Activated T-helper 1 cell treated with anti-CD3 and anti-CD28 coated beads, Interleukin-12 subunit alpha, Interleukin-12 subunit beta, Interleukin-2, Interleukin-4 antibody, amounts not matched to agents 30 ng/mL and 10 ng/mL and 1 ng/mL, durations not matched to agents 14 hours and 24 hours and 36 hours (primary cell): ENCODE measurements at places on chromosomes 11 and 22.

GRCh38 chr22:50308597-50308935 is 1.1 kb upstream of the PLXNB2 start:
- no peak overlapping the region for H3K27ac ChIP-seq
- H3K36me3 ChIP-seq: no peaks in the 10 kb centered on the region
- H3K4me3 ChIP-seq: peak overlapping the region; percentile 64
- peaks cover 6% of the 10 kb centered on the region for H3K4me1 ChIP-seq
- no peak for DNase-seq

DNA sequence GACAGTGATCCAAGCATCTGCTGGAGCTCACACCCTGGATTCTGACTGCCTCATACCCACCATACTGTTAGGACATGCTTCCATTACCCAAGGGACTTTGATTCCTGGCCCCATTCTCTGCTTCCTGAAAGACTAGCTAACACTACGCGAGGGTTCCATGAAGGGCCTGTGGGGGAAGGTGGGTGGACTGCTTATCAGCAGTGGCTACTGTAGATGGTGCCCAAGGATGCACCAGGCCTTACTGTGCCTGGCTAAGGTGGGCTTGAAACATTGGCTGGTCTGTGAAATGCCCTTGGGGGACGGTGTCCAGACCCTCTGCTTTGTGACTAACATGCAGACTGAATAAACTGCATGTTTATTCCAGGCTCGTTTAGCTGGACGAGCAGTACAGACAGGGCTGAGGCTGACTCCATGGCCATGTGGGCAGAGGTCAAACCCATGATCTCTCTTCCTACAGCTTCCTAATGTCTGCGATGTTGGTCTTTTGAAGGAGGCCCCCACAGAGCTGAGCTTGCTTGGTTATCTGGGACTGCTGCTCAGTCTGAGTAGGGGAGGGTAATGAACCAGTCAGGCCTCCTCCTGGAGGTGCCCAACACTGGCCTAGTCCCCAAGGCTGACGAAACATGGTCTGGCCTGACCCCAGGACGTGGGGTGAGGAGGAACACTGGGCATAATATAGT is 48.3 kb upstream of the PHOX2A start:
- no peaks in the 10 kb centered on the region for H3K4me1 ChIP-seq
- no peak for DNase-seq
- H3K27me3 ChIP-seq: peaks cover 4% of the 10 kb centered on the region
- H3K36me3 ChIP-seq: no peaks in the 10 kb centered on the region

- H3K4me1 ChIP-seq: no peaks in the 10 kb centered on the region
- H3K4me3 ChIP-seq: no peak overlapping the region
- no peaks in the 10 kb centered on the region for H3K36me3 ChIP-seq
- H3K27me3 ChIP-seq: peaks cover 42% of the 10 kb centered on the region
These were observed 30.2 kb downstream of the SLC5A1 start for GRCh38 chr22:32073262-32073661.

DNA sequence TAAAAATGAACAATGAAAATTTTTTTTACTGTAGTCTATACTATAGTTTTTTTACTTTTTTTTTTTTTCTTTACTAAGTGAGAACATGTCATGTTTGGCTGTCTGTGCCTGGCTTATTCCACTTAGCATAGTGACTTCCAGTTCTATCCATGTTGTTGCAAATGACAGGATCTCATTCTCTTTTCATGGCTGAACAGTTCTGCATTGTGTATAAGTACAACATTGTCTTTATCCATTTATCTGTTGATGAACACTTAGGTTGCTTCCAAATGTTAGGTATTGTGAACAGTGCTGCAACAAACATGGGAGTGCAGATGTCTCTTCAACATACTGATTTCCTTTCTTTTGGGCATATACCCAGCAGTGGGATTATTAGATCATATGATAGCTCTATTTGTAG is 88.1 kb upstream of the CCDC90B start:
- no peak for DNase-seq
- H3K27me3 ChIP-seq: peaks cover 3% of the 10 kb centered on the region
- no peaks in the 10 kb centered on the region for H3K4me1 ChIP-seq
- no peaks in the 10 kb centered on the region for H3K36me3 ChIP-seq
- no peak overlapping the region for H3K4me3 ChIP-seq

GRCh38 chr22:30668386-30668710 is 673 bp upstream of the DUSP18 start:
- peaks cover 7% of the 10 kb centered on the region for H3K27me3 ChIP-seq
- H3K36me3 ChIP-seq: peaks cover 20% of the 10 kb centered on the region
- H3K4me3 ChIP-seq: peak overlapping the region; percentile 93
- peak overlapping the region; percentile 50 for H3K27ac ChIP-seq
- H3K4me1 ChIP-seq: peaks cover 32% of the 10 kb centered on the region

GRCh38 chr11:74839446-74839845 is 90.8 kb downstream of the RNF169 start:
- H3K36me3 ChIP-seq: peaks cover 35% of the 10 kb centered on the region
- H3K27me3 ChIP-seq: no peaks in the 10 kb centered on the region
- H3K4me1 ChIP-seq: peaks cover 4% of the 10 kb centered on the region
- no peak overlapping the region for H3K4me3 ChIP-seq
- H3K27ac ChIP-seq: no peak overlapping the region
- no peak for DNase-seq

DNA sequence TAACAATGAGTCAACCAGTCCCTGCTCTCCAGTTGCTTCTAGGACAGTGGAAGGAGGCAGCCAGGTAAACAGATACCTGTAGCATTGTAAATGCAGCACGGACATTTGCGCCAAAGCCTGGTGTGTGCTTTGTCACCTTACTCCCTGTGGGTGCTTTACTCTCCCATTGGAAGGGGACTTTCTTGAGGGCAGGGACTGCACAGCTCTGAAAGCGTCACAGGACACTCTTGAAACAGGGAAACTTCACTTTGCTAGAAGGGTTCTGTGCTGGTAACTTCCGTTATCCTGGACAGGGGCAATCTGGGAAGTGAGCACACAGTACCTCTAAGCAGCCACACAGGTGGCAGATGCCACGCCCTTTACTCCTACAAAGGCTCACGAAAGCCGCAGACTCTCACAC is 99.8 kb downstream of the MYO18B start:
- H3K36me3 ChIP-seq: no peaks in the 10 kb centered on the region
- no peak overlapping the region for H3K4me3 ChIP-seq
- peaks cover 1% of the 10 kb centered on the region for H3K27me3 ChIP-seq
- peaks cover 5% of the 10 kb centered on the region for H3K4me1 ChIP-seq
- no peak overlapping the region for H3K27ac ChIP-seq

DNA sequence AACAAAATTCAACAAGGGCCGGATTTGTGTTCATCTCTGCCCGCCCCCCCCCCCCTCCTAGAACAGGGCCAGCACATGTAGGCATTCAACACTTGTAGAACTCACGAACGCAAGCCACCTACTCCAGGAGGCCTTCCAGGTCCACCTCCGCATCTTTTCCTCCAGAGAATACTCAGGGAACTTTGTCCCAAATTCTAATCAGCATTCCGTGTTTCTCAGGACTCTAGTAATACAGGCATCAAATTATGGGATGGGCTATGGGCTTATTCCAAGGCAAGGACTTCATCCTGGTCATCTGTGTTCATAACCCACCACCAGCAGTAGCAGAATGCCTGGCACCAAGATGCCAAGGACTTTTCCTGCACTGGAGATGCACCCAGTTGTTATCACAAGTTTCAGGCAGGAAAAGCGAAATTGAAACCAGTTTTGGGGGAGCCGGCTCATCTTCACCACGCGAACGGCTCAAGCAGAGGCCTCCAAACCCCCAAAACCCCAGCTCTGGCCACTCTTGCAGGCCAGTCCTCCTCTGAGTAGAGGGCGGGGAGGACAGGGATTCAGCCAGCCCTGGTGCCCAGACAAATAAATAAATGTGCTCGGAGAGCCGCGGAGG is 462 bp downstream of the UBE2L6 start:
- H3K4me3 ChIP-seq: peak overlapping the region; percentile 99
- H3K27me3 ChIP-seq: no peaks in the 10 kb centered on the region
- DNase-seq: peak; percentile 40
- peaks cover 47% of the 10 kb centered on the region for H3K4me1 ChIP-seq
- H3K36me3 ChIP-seq: peaks cover 22% of the 10 kb centered on the region

DNA sequence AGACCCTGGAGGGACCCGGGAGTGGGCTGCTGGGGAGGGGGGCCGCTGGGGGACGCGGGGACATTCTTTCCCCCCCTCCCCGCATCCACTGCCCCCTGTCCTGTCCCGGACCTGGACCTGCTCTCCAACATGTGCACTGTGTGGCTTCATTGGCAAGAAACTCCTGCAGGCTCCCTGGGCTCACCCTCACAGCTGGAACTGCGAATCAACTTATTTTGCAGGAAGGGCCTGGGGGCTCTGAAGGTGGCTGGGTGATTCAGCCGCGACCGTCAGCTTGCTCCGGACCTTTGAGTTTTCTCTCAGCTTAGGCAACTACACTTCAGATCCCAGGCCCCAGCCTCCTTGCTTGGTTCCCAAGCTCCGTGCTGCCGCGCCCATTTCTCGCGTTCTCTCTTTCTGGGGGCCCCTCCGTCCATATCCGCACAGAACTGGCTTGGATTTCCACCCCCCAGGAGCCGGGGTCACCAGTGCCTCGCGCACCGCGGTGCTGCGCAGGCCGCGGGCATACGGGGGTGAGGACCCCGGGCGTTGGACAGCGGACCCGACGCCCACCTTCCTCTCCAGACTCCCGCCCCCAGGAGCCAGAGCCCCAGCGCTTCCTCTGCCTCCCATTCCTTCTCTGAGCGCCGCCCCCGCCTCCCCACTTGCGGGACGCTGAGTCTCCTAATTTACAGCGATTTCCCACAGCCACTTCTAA is 471 bp upstream of the AHNAK start:
- DNase-seq: no peak
- H3K27ac ChIP-seq: peak overlapping the region; percentile 58
- peaks cover 15% of the 10 kb centered on the region for H3K27me3 ChIP-seq
- peak overlapping the region; percentile 79 for H3K4me3 ChIP-seq

DNA sequence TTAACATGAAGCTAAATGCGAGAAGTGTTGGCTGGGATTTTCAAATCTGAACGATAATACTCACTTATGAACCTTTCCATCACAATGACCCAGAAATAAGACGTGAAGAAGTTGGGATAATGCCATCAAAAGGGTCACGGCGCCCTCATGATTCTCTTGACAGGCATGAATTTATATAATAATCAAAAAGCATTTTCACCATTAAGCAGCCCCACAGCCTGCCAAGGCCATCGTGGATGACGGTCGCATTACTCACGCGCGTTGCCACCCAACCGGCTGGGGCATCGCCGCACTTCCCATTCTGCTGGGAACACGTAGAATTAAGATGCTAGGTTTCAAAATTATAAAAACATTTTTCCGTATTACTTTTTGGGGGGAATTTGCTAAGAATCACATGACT is 18.9 kb upstream of the GAL start:
- H3K27ac ChIP-seq: no peak overlapping the region
- no peaks in the 10 kb centered on the region for H3K27me3 ChIP-seq
- no peaks in the 10 kb centered on the region for H3K4me1 ChIP-seq
- no peaks in the 10 kb centered on the region for H3K36me3 ChIP-seq
- DNase-seq: no peak

GRCh38 chr22:39254122-39254521 is 9.3 kb upstream of the PDGFB start:
- H3K36me3 ChIP-seq: no peaks in the 10 kb centered on the region
- DNase-seq: no peak
- no peak overlapping the region for H3K27ac ChIP-seq

- no peak for DNase-seq
- no peaks in the 10 kb centered on the region for H3K36me3 ChIP-seq
- H3K27me3 ChIP-seq: peaks cover 34% of the 10 kb centered on the region
- H3K4me3 ChIP-seq: peak overlapping the region; percentile 56
- no peak overlapping the region for H3K27ac ChIP-seq
These were observed 778 bp downstream of the KDELR3 start for GRCh38 chr22:38468443-38469305.

- H3K27ac ChIP-seq: no peak overlapping the region
- H3K4me3 ChIP-seq: no peak overlapping the region
- no peaks in the 10 kb centered on the region for H3K4me1 ChIP-seq
These were observed 290.3 kb upstream of the API5 start for GRCh38 chr11:43021466-43021865.

DNA sequence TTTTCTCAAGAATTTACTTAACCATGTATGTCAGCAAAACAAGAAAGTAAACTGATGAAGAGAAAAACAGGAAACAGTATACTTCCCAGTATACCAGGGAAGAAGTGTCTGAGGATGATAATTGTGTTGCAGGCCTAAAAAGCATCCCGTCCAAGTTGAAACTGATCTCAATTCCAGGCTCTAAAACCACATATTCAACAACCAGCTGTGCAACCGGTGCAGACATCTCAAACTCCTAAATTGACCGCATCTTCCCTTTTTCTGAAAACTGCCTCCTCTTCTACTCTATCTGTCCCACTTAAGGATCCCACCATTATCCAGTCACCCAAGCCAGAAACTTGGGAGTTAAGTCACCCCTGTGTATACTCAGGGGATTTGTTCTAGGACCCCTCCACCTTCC is 47.2 kb downstream of the CCDC83 start:
- H3K36me3 ChIP-seq: no peaks in the 10 kb centered on the region
- no peak overlapping the region for H3K27ac ChIP-seq
- no peak overlapping the region for H3K4me3 ChIP-seq
- no peaks in the 10 kb centered on the region for H3K4me1 ChIP-seq
- no peak for DNase-seq
- H3K27me3 ChIP-seq: peaks cover 10% of the 10 kb centered on the region

DNA sequence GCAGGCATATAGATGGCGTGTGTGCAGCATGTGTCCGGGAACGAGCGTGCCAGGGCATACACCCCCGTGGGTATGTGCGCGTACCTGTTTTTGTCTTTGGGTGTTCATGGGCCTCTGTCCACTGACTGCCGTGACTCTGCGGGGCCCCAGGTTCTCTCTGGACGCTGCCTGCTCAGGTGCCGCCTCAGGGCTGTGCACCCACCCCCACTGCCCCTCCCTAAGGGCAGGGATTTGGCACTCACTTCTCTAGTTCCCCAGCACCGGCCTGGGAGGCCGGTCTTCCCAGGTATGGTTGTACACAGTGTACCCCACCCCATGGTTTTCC is 111.5 kb downstream of the ST3GAL4 start:
- H3K4me3 ChIP-seq: no peak overlapping the region
- no peaks in the 10 kb centered on the region for H3K27me3 ChIP-seq
- H3K27ac ChIP-seq: no peak overlapping the region
- no peak for DNase-seq
- peaks cover 23% of the 10 kb centered on the region for H3K4me1 ChIP-seq
- H3K36me3 ChIP-seq: no peaks in the 10 kb centered on the region

DNA sequence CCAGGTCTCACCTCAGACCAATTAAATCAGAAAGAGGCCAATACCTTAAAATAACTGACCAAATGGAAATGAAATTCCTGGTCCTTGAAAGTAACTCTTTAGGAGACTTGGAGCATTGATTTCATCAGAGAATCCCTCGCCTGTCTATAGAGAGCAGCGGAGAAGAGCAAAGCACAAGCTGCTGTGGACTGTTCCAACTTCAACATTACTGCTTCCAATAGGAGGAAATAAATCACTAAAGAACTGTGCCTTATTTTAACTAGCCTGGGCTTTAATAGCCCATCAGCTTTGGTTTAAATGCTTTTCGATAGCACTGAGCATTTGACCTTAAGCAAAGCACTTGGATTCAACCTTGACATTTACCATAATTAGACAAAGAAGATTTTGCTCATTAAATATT is 32.0 kb upstream of the FJX1 start:
- no peak overlapping the region for H3K27ac ChIP-seq
- no peak overlapping the region for H3K4me3 ChIP-seq
- no peaks in the 10 kb centered on the region for H3K4me1 ChIP-seq
- no peak for DNase-seq
- H3K36me3 ChIP-seq: no peaks in the 10 kb centered on the region
- H3K27me3 ChIP-seq: peaks cover 30% of the 10 kb centered on the region
